ENCODE measurements at places on chromosomes 12 and 14. TPM values are rescaled to one million over a fixed set of nuclear protein-coding genes. Genes with fewer than 3 reads are reported as not detected.

GRCh38 chr14:75123991-75124390 is 2.9 kb downstream of the NEK9 start:
- no peak for DNase-seq
- peaks cover 11% of the 10 kb centered on the region for H3K36me3 ChIP-seq
- no peak overlapping the region for H3K27ac ChIP-seq
- no peak overlapping the region for H3K4me3 ChIP-seq
- no peaks in the 10 kb centered on the region for H3K27me3 ChIP-seq

GRCh38 chr12:69433653-69434052 is 36.5 kb upstream of the FRS2 start:
- no peaks in the 10 kb centered on the region for H3K27me3 ChIP-seq
- no peaks in the 10 kb centered on the region for H3K36me3 ChIP-seq
- no peak for DNase-seq
- no peak overlapping the region for H3K4me3 ChIP-seq

KRT77 gene
- not detected for total RNA-seq

GRCh38 chr14:82657186-82657675 is 1123.6 kb upstream of the SEL1L start:
- no peak overlapping the region for H3K27ac ChIP-seq
- H3K36me3 ChIP-seq: no peaks in the 10 kb centered on the region
- no peak overlapping the region for H3K4me3 ChIP-seq
- H3K27me3 ChIP-seq: no peaks in the 10 kb centered on the region

STXBP6 gene
- 36.9 TPM for total RNA-seq

SRRM4 gene
- total RNA-seq: not detected

GATC gene
- total RNA-seq: 18.7 TPM

SLC17A8 gene
- not detected for total RNA-seq

SOX5 gene
- total RNA-seq: 11.6 TPM

RAB5B gene
- 116 TPM for total RNA-seq

COCH gene
- 2.7 TPM for total RNA-seq

DNA sequence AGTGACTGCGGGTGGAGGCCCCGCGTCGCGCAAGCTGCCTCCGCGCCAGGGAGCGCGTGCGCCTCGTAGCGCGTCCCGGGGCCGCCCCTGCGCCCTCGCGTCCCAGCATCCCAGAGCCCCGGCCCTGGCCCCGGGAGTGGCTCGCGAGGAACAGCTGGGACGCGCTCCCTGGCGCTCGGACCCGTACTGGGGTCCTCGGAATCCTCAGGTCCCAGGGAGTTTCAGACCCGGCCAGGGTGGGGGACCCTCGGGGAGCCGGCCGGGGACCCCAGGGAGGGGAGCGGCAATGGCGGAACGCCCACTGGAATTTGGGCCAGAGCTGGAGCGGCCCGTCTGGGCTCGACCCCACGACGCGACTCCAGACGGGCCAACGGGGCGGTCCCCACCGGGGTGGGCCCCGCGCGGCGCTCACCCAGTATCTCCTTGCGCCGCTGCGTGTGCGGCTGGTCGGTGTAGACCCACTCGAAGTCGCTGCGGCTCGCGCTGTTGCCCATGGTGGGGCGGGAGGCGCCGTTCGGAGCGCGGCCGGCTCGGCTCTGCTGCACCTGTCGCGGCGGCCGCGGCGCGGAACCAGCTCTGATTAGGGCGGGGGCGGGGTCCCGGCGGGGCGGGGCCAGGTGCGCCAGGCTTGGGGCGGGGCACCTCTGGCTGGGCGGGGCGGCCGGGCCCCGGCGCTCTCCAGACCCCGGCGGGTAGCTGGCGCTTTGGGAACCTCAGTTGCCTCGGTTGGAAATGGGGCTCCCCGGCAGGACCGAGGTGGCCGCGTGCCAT is at the start of gene DEGS2:
TSS of gene DEGS2 (minus strand) at position 552 of the 771 bp plus-strand sequence. CDS start at position 494, 58 bp downstream.
- no peak for DNase-seq
- peaks cover 18% of the 10 kb centered on the region for H3K4me1 ChIP-seq
- H3K4me3 ChIP-seq: peak within 1 kb of the TSS; percentile 49
- no peaks in the 10 kb centered on the region for H3K36me3 ChIP-seq
- peaks cover 33% of the 10 kb centered on the region for H3K27me3 ChIP-seq

GRCh38 chr14:66085665-66086064 is 400.5 kb upstream of the CCDC196 start:
- DNase-seq: no peak
- H3K36me3 ChIP-seq: no peaks in the 10 kb centered on the region
- no peaks in the 10 kb centered on the region for H3K4me1 ChIP-seq
- H3K4me3 ChIP-seq: no peak overlapping the region
- no peak overlapping the region for H3K27ac ChIP-seq

ENDOU gene
- not detected for total RNA-seq

SCARB1 gene
- total RNA-seq: 9.6 TPM

DAZAP2 gene
- 330 TPM for total RNA-seq

SLC25A21 gene
- 3.3 TPM for total RNA-seq

KLHL33 gene
- total RNA-seq: 0.92 TPM

SYNE3 gene
- 14.4 TPM for total RNA-seq

GRCh38 chr12:115918763-115919162 is 358.7 kb downstream of the MED13L start:
- DNase-seq: no peak
- peaks cover 16% of the 10 kb centered on the region for H3K27me3 ChIP-seq
- no peak overlapping the region for H3K4me3 ChIP-seq
- H3K4me1 ChIP-seq: peaks cover 6% of the 10 kb centered on the region
- H3K36me3 ChIP-seq: no peaks in the 10 kb centered on the region

- peaks cover 85% of the 10 kb centered on the region for H3K36me3 ChIP-seq
- no peak overlapping the region for H3K4me3 ChIP-seq
- H3K27ac ChIP-seq: no peak overlapping the region
Observed at GRCh38 chr12:51980051-51980808, 26.5 kb upstream of the TAMALIN start.

UBE2N gene
- 37.8 TPM for total RNA-seq

DNA sequence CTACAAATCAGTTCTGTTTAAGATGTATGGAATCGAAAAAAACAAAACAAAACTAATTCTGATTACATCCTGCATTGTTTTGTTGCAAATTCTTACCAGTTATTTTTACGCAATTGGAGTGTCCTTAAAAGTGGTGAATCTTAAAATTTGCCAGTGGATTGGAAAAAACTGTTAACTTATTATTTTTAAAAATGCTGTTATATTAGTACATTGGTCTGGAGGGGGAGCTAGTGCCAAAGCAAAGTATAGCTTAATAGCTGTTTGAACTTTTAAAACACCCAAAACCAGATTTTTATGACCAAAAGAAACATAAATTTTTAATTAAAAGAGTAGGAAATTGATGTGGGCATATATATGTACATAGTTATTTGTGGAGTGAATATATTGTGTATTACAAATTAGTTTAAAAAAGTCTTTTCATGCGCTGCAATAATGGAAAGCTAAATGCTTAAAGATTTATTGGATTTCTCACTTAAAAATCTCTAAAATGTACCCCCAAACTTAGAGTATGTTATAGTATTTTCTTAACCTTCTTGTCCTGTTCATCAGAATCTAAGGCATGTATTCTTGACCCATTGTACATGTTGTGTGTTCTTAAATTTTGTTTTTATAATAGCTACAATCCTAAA is 2.5 kb downstream of the FUT8 start:
- DNase-seq: no peak
- H3K36me3 ChIP-seq: no peaks in the 10 kb centered on the region
- no peaks in the 10 kb centered on the region for H3K27me3 ChIP-seq
- H3K4me1 ChIP-seq: peaks cover 19% of the 10 kb centered on the region
- no peak overlapping the region for H3K27ac ChIP-seq
- no peak overlapping the region for H3K4me3 ChIP-seq

GRCh38 chr12:52390739-52391617 is 5.5 kb upstream of the KRT84 start:
- DNase-seq: no peak
- H3K4me3 ChIP-seq: no peak overlapping the region
- H3K36me3 ChIP-seq: no peaks in the 10 kb centered on the region
- no peak overlapping the region for H3K27ac ChIP-seq
- peaks cover 4% of the 10 kb centered on the region for H3K27me3 ChIP-seq

DNA sequence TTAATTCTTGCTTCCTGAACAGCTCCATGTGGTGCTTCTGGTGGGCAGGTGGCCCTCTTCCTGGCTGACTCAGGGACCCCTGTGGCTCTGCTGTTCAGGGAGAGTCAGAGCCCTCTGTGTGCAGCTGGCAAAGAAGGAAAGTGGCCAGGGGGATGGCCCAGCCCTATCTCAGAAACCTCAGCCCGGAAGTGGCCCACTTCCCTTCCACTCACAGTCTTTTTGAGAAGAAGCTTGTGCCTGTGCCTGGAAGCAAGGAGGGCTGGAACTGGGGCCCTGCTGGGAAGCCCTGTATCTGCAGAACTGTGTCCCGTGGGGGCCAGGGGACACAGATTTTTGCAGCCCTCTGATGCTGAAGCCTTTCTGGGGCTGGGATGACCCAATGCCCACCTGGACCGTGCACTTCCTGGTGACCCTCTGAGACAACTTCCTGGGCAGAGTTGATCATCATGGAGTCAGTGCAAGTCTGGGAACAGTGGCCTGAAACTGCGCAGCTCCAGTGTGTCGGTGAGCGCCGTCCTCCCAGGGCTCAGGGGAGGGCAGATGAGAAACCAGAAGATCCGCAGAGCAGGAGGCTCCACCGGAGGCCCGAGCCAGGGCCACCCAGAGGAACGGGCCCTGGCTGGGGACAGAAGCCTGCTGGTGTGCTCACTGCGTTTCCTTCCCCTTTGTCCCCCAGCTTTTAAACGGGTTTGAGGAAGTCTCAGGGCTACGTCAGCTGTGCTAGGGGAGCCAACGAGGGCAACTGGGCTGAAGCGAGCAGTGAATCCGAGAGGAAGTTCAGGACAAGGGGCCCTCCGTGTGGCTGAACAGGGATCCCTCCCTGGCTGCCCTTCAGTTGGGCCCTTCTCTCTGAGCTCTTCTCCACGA is 217.4 kb upstream of the RTL1 start:
- no peaks in the 10 kb centered on the region for H3K4me1 ChIP-seq
- H3K27me3 ChIP-seq: no peaks in the 10 kb centered on the region
- H3K36me3 ChIP-seq: no peaks in the 10 kb centered on the region

DNA sequence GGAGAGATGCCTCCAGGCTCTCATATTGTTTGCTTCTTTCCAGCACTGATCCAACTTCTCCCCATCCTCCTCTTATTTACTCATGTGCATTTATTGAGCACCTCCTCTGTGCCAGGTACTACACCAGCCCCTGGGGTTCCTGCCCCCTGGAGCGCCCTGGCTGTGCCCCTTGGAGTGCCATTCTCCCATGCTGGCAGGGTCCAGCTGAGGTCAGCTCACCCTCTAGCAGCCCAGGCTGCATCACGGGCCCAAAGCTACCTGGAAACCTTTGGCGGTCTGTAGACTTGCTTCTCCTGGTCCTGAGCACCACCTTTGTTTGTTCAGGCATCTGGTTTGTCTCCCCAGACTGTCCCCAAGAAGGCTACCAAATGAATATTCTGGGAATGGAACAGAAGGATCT is 67.0 kb downstream of the ADCK1 start:
- no peak for DNase-seq
- no peaks in the 10 kb centered on the region for H3K27me3 ChIP-seq
- H3K4me1 ChIP-seq: no peaks in the 10 kb centered on the region

DNA sequence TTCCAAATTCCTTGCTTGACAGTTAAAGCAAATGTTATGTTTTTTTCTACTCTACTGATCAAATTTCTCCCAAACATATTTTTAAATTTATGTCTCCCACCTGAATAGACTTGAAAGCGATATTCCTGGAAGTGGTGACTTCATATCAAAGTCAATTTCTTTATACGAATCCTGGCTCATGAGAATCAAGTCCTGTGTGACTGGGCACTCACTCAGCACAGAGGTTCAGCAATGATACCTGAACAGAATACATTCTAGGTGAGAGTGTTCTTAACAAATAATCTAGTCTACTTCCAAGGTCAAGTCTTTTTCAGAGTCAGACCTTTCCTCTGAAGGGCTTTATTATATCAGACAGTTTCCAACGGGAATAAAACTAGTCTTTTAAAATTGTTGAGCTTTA is 1070.6 kb downstream of the TRHDE start:
- H3K27me3 ChIP-seq: no peaks in the 10 kb centered on the region
- no peak for DNase-seq
- no peak overlapping the region for H3K27ac ChIP-seq
- H3K36me3 ChIP-seq: no peaks in the 10 kb centered on the region

DNA sequence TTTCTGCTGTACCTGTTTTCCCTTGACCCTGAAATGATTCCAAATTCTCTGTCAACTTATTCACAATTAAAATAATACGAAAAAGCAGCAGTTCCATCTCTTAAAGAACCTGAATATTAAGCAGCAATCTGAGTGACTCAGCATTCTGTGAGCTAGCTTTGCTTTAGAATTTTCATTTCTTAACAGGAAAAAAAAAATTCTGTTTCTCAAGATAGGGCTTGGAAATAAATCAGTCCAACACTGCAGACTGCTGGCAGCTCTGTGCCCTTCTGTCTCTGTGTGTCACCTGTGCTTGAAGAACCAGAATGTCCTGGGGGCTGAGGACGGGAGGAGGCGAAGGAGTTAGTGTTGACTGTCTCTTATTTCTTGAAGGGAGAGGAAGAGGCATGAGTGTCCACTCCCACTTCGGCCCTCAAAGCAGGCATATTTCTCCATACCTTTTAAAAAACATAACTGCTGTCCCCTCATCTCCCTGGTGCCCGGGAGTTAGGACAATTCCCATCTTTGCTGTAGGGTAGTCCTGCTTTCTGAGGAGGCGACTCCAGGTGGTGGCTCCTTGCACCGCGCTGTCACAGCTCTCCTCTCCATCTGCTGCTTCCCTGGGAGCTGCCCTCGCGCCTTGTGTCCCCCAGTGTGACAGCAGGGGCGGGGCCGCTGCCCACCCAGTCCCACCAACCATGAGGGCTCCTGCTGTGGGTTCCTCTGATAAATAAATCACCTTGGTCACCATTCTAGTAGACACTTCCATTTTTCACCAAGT is 203.1 kb downstream of the CALM1 start:
- H3K27me3 ChIP-seq: no peaks in the 10 kb centered on the region
- no peaks in the 10 kb centered on the region for H3K4me1 ChIP-seq
- peak overlapping the region; percentile 25 for H3K4me3 ChIP-seq

ASIC1 gene
- total RNA-seq: 5.6 TPM

- H3K4me1 ChIP-seq: peaks cover 45% of the 10 kb centered on the region
- DNase-seq: no peak
- no peak overlapping the region for H3K4me3 ChIP-seq
Observed at GRCh38 chr12:50240792-50241114, 42.6 kb downstream of the LIMA1 start.

- H3K36me3 ChIP-seq: no peaks in the 10 kb centered on the region
- H3K27me3 ChIP-seq: no peaks in the 10 kb centered on the region
- no peak overlapping the region for H3K27ac ChIP-seq
Observed at GRCh38 chr12:24244231-24244630, 294.8 kb upstream of the SOX5 start.

GRCh38 chr14:73712071-73712506 is 2.1 kb downstream of the PNMA1 start:
- peak overlapping the region; percentile 79 for H3K4me3 ChIP-seq
- H3K27me3 ChIP-seq: no peaks in the 10 kb centered on the region
- H3K4me1 ChIP-seq: peaks cover 49% of the 10 kb centered on the region
- peak overlapping the region; percentile 97 for H3K27ac ChIP-seq
- H3K36me3 ChIP-seq: peaks cover 9% of the 10 kb centered on the region
